ENCODE measurements at places on chromosomes 7 and 10.

DNA sequence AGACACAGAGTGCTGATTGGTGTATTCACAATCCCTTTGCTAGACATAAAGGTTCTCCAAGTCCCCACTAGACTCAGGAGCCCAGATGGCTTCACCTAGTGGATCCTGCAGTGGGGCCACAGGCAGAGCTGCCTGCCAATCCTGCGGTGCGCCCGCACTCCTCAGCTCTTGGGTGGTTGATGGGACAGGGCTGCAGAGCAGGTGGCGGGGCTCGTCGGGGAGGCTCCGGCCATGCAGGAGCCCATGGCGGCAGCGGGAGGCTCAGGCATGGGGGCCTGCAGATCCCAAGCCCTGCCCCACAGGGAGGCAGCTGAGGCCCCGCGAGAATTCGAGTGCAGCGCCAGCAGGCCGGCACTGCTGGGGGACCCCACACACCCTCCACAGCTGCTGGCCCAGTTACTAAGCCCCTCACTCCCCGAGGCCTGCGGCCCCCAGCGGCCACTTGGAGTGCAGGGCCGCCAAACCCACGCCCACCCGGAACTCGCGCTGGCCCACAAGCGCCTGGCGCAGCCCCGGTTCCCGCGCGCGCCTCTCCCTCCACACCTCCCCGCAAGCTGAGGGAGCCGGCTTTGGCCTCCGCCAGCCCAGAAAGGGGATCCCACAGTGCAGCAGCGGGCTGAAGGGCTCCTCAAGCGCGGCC is 7.7 kb upstream of the BET1 start:
- no peak for DNase-seq

GRCh38 chr10:44985175-44985681 is 6.6 kb upstream of the DEPP1 start:
- no peak for DNase-seq

DNA sequence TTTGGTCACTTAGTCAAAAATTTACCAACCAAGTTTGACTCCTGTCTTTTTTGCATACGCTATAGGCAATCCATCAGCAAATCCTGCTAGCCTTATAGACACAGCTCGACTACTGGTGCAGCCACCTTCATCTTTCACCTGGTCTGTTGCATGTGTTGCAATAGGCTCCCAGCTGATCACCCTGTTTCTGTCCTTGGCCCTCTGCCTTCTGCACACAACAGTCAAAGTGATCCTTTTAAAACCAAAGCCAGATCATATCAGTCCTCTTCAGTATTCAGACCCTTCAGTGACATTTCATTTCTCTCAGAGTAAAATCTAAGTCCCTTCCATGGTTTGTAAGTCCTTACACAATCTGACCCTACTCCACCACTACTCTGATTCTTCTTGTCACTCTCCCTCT is 10.9 kb upstream of the CDK6 start:
- DNase-seq: no peak

GRCh38 chr10:43024942-43025700 is 51.7 kb upstream of the RET start:
- no peak for DNase-seq

DNA sequence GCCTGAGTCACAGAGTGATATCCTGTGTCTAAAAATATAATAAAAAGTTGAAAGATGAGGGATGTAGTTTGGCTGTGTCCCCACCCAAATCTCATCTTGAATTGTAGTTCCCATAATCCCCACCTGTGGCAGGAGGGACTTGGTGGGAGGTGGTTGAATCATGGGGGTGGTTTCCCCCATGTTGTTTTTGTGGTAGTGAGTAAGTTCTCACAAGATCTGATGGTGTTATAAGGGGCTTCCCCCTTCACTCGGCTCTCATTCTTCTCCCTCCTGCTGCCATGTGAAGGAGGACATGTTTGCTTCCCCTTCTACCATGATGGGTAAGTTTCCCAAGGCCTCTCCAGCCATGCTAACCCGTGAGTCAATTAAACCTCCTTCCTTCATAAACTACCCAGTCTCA is 25.1 kb upstream of the UBE3C start:
- no peak for DNase-seq

GRCh38 chr7:30699706-30700495 is 17.6 kb upstream of the CRHR2 start:
- DNase-seq: no peak

GRCh38 chr10:34612446-34612845 is 202.7 kb downstream of the PARD3 start:
- no peak for DNase-seq

GRCh38 chr10:51028420-51028819 is 45.9 kb upstream of the PRKG1 start:
- DNase-seq: no peak

DNA sequence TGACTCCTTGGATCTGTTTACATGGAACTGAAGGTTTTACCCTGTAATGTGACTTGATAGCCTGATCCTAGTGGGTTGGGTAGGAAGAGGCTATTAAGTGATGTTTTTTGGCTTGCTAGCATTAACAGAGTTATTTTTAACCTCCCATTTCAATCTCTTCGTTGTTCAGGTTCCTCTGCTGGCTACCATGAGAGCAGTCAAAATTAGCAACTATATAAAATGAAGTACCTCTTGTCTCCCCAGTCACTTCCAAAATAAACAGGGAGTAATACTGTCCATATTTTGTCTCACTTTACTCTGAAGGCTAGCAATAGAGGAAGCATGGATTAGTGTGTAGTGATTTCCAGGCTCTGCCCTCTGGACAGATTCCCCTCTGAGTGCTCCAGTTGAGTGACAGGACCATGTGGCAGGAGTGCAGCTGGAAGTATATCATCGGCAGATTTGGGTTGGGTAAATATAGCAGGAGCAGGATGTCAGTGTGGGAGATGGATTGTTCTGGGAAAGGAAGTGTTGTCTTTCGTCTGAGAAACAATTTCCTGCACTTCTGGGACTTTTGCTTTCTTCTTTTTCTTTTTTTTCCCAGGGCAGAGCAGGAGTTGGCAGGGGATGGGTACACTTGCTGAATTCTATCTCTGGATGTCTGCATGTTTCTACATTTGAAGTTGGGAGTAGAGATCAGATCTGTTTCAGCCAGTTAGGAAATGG is 35.2 kb downstream of the GBF1 start:
- no peak for DNase-seq

DNA sequence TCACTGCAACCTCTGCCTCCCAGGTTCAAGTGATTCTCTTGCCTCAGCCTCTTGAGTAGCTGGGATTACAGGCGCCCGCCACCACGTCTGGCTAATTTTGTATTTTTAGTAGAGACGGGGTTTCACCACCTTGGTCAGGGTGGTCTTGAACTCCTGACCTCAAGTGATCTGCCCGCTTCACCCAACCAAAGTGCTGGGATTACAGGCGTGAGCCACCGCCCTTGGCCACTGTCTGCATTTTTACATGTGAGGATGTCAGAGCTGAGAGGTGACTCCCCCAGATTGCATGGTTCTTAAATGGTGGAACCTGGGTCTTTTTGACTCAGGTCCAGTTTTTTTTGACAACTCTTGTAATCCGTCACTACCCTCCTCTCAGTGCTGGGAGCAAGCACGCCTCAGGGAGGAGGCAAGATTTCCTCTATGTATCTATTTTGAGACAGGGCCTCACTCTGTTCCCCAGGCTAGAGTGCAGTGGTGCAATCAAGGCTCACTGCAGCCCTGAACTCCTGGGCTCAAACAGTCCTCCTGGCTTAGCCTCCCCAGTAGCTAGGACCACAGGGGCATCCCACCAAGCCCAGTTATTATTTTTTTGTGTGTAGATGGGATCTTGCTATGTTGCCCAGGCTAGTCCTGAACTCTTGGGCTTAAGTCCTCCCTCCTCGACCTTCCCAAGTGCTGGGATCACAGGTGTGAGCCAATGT is 1.2 kb upstream of the SRRT start:
- no peak for DNase-seq

GRCh38 chr10:30151581-30152389 is 92.4 kb upstream of the JCAD start:
- no peak for DNase-seq

DNA sequence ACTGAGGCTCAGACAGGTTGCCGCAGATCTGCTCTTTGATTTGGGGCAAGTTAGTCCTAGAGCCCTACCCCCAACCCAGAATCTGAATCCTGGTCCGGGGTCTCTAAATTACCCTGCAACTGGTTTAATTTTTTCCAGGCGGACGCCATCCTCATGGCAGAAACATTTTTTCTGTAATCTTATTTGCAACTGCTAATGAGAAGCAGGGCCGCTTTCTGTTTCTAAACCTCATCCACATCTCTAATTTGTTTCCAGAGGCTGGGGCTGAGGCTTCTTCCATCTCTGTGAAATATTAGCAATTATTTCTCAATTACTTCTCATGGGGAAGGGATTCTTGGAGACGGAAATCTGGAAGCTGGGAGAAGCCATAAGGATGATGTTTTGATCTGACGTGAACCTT is 261.6 kb downstream of the RPS24 start:
- no peak for DNase-seq

GRCh38 chr7:22697876-22698606 is 29.0 kb upstream of the IL6 start:
- no peak for DNase-seq

DNA sequence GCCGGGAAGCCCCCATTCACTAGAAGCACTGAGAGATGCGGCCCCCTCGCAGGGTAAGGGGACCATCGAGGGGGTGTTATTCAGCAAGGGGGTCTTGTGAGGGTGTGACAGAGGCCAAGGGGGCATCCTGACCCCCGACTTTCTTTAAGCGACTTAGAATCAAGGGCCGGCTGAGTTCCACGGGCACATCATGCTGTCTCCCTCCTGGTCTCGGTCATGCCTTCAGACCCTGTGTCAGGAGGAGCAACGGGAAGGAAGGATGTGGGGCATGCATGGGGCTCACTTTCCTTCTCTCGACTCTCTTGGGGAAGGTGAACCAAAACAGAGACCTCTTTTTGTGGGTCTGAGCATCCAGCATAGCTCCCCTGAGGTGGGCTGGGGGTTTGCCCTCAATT is 2.5 kb downstream of the ACSL5 start:
- DNase-seq: no peak

GRCh38 chr10:95496951-95497350 is 64.2 kb downstream of the SORBS1 start:
- no peak for DNase-seq

DNA sequence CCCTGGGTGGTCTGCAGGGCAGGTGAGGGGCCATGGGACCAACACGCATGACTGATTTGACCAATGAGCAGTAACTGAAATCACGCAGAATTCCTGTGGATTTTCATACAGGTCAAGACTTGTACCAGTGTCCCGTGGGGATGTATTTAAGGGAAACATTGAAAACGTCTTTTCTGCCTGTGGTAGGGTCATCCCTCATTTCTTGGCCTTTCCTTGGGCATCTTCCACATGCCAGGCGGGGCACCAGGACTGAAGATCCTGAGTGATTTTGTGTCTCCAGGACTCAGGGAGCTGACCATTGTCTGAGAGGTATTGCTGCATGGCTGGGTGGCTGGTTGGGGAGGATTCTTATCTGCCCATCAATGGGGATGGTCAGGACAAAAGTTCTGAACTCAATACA is 289.0 kb downstream of the GLRX3 start:
- no peak for DNase-seq

- DNase-seq: no peak
Observed at GRCh38 chr10:97376413-97376812, 24.7 kb downstream of the RRP12 start.

DNA sequence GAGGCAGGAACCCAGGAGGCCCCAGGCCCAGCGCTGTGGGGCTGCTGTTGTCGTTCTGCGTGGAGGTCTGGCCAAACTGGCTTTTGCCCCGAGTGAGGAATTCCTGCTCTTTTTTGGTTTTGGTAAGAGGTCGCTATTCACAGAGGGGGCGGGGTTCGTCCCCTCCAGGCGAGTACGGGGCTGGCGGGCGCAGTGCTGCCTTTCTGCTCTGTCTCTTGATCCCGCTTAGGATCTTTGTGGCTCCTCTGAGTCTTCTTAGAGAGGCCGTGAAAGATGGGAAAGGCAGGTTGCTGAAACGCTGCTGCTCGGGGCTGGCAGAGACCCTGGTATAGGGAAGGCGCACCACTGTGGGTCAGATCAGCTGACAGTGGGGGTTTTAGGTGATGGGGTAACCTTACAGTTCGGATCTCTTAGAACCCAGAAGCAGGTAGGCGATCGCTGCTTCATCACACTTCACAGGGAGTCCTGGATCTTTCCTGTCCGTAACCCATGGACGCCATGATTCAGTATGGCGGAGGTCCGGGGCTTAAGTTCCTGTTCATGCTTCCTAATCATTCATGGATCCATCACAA is 136.7 kb downstream of the KIF20B start:
- no peak for DNase-seq

- DNase-seq: no peak
Observed at GRCh38 chr10:78712147-78712546, 356.6 kb upstream of the ZMIZ1 start.

DNA sequence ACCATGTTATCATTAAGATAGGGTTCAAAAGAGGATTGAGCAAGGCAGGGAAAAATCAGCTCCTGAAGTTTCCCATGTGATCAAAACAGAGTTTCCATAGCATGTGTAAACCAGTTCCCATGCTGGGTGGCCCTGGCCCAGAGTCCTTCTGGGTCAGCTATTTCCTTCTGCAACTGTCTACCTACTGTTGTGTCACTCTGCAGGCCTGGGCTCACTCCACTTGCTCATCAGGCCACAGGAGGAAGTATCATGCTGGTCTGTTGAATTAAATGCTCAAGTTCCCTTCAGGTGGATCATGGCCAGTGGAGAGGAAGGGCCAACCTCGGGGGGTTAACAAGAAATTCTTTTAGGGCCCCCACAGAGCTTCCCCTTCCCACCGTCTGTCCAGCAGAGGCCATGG is 104.7 kb downstream of the GFRA1 start:
- DNase-seq: no peak

DNA sequence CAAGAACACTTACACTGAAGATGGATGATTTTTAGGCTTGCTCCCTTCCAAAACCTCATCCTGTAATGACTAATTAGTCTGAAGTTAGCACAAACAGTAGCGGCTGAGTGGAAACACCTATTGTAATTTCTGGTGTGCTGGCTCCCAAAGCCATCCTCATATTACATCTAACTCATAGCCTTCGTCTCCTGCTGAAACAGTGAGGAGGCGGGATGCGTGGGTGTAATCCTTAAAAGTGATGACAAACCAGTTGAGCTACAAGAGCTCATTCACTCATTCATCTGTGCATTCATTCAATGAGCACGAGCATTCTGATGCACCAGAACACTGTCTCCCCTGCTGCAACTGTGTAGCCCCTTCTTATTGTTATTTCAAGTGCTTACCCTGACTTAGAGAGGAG is 235.3 kb downstream of the CALN1 start:
- no peak for DNase-seq

DNA sequence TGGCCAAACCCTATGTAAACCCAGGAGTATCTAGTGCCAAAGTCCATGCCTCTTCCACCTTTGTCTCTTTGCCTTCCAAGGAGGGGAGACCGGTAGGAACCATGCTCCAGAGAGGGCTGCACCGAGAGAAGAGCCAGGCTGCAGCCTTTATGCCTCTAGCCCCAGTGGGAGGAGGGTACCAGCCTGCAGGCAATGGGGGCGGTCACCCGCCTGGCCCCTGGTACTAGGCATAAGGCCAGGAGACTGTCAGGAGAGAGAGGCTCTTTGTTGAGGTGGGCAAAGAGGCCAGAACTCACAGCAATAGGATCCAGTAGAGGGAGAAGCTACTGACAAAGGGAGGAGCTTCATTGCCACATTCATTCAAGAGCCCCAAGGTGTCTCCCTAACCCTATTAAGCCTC is 146.6 kb upstream of the PDE1C start:
- no peak for DNase-seq

GRCh38 chr10:62238880-62239279 is 29.8 kb downstream of the RTKN2 start:
- no peak for DNase-seq

All from stimulated activated CD8-positive, alpha-beta memory T cell treated with anti-CD3 and anti-CD28 coated beads, Interleukin-4, amount 100 ng/mL, for 4 hours (primary cell).